GF-D8 (cell line): ENCODE measurements at places on chromosomes 2 and 18.

DNA sequence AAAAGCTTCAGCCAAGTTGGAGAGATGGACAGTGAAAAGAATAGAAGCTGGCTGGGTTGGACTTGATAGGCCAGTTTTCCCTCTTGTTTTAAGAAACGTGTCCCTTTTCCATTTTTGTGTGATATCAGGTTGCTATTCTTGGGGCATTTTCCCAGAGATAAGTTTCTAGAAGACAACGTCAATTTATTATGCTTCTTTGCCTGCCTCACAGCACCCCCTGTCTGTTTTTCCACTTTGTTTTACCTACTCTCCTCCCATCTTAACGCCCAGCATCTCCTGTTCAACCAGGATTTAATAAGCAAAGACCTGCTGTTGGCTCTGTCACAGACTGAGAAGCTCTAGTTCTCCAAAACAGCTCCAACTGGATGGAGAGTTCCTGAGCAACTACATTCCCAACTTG lies 317.8 kb upstream of the ZNF521 start:
- no peak for DNase-seq

DNA sequence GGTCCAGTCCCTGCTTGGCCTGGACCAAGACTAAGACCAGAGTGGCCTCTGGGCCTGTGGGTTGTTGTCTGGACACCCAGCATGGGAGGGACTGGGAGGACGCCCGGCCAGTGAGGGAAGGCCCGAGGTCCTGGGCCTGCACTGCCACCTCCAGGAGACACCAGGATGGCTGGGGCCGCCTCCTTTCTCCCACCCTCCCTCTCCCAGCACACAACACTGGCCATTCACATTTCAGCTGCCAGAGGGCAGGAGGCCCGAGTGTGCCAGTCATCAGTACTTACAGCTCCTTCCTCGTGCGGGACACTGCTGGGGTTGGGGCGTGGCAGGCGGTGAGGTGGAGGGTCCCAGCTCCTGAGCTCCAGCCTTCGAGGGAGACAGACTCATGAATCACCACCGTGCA lies 133.5 kb downstream of the ASB1 start:
- DNase-seq: no peak

DNA sequence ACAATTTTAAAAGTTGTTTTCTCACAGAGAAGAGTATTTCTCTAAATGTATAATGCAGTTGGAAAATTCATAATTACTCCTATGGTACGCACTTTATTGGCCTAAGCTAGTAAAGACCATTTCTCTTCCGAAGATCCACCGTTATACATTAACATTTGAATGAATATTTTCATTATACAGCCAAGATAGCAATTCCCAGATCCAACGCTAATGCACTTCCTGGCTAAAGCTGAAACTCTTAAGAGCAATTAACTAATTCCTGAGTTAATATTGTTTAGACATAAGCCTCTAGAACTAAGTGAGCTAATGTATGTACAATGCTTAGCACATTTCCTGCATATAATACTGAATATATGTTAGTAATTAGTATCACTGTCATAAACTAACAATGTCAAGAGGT lies 56.2 kb downstream of the PDK1 start:
- no peak for DNase-seq

- no peak for DNase-seq
Measured at GRCh38 chr2:100783987-100784386, 36.0 kb upstream of the NPAS2 start.

- DNase-seq: no peak
Measured at GRCh38 chr2:197090742-197091367, 164.3 kb upstream of the PGAP1 start.

GRCh38 chr2:7010391-7011054 lies 93.3 kb downstream of the RNF144A start:
- DNase-seq: no peak

- no peak for DNase-seq
Measured at GRCh38 chr2:6103949-6104348, 411.8 kb downstream of the SOX11 start.

DNA sequence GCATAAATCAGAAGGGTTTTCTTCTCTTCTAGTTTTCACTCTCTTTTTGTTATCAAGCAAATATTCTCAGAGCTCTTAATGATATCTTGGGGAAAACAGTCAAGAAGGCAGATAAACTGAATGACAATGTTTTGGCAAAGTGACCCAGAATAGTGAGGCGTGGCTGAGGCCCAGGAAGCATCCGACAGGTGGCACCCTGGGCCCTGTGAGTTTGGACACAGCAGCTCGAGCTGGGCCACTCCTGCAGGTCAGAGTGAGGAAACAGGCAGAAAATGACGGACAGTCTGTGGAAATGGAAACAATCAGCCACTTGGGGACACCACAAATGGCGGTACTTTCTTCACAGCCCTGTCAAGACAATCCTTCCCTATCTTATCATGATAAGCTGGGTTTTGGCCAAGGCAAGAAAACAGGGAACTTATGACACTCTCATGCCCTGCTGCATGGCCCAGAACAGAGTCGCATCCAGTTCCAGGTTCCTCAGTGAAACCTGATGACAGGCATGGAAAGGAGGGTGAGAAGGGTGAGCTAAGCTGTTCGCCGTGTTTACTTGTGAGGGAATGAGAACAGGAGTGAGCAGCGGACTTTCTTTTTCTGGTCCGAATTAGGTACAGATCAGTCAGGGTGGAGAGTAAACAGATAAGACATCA lies 32.1 kb downstream of the MRPL44 start:
- DNase-seq: no peak

DNA sequence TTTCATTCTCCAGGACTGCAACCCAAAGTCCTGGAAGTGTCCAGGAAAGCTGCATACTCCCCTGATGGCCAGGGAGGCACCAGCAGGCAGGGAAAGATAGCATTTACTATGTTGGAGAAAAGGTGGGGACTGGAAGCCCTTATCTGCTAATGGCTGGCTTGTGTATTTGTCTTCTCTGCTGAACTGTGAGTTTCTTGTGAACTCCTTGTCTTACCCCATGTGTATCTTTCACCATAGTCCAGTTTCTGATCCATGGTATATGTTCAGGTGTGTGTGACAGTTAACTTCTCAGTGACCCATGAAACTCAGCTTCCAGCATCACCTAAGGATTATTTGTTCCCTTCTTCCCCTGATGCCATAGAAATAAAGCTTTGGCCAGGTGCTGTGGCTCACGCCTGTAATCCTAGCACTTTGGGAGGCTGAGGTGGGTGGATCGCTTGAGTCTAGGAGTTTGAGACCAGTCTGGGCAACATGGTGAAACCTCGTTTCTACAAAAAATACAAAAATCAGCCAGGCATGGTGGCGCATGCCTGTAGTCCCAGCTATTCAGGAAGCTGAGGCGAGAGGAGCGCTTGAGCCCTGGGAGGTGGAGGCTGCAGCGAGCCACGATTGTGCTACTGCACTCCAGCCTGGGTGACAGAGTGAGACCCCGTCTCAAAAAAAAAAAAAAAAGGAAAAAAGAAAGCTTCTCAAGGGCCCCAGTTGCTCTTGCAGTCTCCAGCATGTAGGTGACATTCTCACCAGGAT lies 112.8 kb upstream of the MAP4K3 start:
- no peak for DNase-seq

DNA sequence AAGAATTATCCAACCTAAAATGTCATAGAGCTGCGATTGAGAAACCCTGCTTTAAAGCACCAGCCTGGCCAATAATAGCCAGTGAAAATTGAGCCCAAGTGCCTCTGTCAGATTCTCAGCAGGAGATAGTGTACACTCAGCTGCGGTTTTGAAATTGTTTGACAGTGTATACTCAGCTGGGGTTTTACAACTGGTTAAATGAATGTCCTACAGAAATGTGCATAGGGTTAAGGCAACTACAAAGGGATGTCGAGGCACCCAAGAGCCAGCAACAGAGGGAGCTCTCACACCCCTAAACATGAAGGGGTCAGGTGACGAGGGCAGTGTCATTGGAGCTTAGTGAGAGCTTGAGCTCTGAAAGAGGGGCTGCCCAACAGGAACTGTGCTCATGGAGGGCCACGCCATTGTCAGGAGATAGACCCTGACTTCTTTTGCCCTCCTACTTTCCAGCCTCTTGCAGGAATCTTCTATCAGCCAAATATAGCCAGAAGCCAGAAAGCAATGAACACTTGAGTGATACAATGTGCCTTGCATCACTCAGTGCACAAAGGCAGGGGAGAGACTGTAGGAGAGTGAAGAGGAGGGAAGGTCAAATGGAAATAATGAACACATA lies 15.1 kb downstream of the ACTG2 start:
- DNase-seq: no peak

DNA sequence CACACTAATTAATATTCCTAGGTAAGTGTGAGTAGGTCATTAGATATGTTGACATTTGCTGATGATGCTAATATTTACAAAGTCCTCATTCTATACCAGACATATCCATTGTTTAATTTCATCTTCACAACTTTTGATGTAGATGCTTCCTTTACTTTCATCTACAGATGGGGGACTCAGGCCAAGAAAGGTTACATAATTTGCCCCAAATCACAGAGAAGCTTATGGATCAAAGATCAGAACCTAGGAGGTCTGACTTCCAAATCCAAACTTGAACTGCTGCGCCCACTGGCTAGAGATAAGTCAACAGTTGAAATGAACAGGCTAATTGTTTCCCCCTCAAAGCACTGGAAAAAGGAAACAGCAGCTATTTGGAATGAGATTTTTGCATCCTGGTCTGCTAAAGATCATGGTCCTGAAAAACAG lies 95.6 kb upstream of the TMEM178A start:
- no peak for DNase-seq

- DNase-seq: peak; percentile 16
Measured at GRCh38 chr2:217798743-217799562, 203.8 kb downstream of the TNS1 start.

GRCh38 chr2:49028101-49028500 lies 126.2 kb downstream of the FSHR start:
- DNase-seq: no peak

GRCh38 chr18:28048612-28049011 lies 128.3 kb downstream of the CDH2 start:
- DNase-seq: no peak

GRCh38 chr2:8607606-8608005 lies 74.2 kb upstream of the ID2 start:
- DNase-seq: no peak

DNA sequence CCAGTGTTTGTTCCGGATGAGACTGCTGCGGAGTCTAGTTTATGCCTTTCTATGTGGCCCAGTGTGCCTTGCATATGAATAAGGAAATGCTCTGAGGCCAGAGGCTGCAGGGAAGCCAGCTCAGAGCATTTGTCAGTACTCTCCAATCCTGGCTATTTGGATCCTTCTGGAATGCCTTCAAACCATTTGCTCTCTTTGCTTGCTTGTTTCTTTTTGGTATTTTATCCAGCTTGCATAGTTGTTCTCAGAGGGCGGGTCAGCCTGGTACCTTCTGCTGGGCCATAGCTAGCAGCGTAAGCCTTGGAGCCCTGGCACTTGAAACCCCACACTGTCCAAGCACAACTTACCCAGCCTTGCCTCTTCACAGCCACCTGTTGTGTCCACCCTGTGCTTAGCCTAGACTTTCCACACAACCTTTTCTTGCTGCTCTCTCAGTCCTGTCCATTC lies 20.5 kb downstream of the CENPO start:
- no peak for DNase-seq

DNA sequence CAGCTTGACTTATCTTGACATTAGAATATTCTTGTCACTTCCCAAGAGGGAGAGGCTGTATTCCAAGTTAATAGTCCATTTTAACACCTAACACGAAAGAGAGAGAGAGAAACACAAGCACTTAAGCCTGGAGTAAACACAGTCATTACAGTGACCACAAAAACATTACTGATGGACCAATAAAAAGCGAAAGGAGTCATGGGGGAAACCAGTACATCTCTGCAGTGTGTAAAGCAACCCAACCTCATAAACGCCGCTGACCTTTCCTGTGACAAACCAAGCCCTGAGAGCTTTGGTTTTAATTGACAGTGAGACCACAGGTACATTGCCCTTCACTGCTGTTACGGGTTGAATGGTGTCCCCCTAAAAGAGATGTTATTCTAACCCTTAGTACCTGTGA lies 78.3 kb downstream of the SMAD4 start:
- DNase-seq: no peak

GRCh38 chr2:85772019-85772745 lies 18.4 kb downstream of the ATOH8 start:
- DNase-seq: peak; percentile 31

- peak; percentile 84 for DNase-seq
Measured at GRCh38 chr18:74242438-74243096, 49.2 kb downstream of the CYB5A start.

DNA sequence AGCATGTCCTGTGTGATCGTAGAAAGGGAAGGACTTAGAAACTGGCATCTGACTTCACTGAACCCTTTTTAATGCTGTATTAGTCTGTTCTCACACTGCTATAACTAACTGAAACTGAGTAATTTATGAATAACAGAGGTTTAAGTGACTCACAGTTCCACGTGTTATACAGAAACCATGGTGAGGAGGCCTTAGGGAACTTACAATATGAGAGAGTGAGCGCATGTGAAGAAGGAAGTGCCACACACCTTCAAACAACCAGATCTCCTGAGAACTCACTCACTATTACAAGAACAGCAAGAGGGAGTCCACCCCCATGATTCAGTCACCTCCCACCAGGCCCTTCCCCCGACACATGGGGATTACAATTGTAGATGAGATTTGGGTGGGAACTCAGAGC lies 811.3 kb downstream of the CPS1 start:
- DNase-seq: no peak

- DNase-seq: peak; percentile 99
Measured at GRCh38 chr2:101308432-101309210, at the start of gene RNF149. Gene RNF149 (minus strand): TSS chr2:101308701. CDS start chr2:101308588, 113 bp downstream.

GRCh38 chr2:69544951-69545350 lies 98.6 kb downstream of the AAK1 start:
- DNase-seq: no peak

GRCh38 chr2:202883987-202884675 lies 12.6 kb upstream of the ICA1L start:
- DNase-seq: no peak

- DNase-seq: no peak
Measured at GRCh38 chr2:220533485-220533884, 906.1 kb downstream of the SLC4A3 start.

GRCh38 chr2:121830809-121831208 lies 75.4 kb downstream of the TSN start:
- DNase-seq: no peak

GRCh38 chr2:226798422-226799210 lies 1.0 kb downstream of the IRS1 start:
- DNase-seq: no peak

DNA sequence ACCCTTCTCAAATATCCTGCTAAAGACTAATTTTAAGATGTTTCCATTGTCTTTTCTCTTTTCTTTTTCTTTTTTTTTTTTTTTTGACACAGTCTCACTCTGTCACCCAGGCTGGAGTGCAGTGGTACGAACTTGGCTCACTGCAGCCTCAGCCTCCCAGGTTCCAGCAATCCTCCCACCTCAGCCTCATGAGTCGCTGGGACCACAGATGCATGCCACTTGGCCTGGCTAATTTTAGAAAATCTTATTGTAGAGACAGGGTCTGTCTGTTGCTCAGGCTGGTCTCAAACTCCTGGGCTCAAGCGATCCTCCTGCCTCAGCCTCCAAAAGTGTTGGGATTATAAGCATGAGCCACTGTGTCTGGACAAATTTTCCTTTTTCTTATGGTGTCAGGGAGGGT lies 167.5 kb downstream of the MCFD2 start:
- DNase-seq: no peak
